ENCODE measurements at places on chromosomes 11 and 22.

DNA sequence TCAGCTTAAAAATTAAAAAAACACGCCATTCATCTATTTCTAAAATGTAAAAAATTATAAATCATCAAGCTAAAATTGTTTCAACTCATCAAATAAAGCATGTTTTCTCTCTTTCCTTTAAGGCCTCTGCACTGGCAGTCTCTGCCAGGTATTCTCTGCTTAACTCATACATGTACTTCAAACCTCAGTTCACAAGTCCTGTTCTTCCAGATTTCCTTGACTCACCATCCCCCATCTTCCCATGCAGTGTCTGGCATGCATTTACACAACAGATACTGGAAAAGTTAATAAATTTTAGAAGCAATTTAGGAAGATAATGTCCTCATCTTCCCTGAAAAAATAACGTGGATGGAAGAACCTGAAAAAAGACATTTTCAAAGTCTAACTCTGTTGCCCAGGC is 32.5 kb downstream of the CSTF3 start:
- peaks cover 9% of the 10 kb centered on the region for H3K36me3 ChIP-seq
- no peaks in the 10 kb centered on the region for H3K4me1 ChIP-seq
- H3K27me3 ChIP-seq: no peaks in the 10 kb centered on the region
- H3K27ac ChIP-seq: no peak overlapping the region

DNA sequence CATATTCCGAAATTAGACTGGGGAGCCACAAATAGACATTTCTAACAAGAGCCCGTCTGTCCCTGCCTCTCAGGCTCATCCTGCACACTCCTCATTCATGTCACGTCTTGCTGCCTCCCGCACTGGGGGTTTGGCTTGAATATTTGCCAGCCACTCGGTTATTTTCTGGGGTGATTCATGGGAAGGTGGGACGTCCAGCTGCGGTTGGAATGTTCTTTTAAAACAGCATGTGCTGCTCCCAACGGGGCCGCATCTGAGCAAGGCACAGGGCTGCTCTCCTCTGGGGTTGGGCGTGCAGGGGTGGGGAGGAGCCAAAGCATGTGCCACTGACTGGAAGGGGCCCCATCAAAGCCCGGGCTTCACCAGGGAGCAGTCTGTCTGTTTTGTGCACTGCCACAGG is 25.9 kb upstream of the SLC5A4 start:
- H3K36me3 ChIP-seq: no peaks in the 10 kb centered on the region
- peaks cover 6% of the 10 kb centered on the region for H3K4me1 ChIP-seq
- H3K4me3 ChIP-seq: no peak overlapping the region
- peaks cover 14% of the 10 kb centered on the region for H3K27me3 ChIP-seq
- peak; percentile 18 for DNase-seq

DNA sequence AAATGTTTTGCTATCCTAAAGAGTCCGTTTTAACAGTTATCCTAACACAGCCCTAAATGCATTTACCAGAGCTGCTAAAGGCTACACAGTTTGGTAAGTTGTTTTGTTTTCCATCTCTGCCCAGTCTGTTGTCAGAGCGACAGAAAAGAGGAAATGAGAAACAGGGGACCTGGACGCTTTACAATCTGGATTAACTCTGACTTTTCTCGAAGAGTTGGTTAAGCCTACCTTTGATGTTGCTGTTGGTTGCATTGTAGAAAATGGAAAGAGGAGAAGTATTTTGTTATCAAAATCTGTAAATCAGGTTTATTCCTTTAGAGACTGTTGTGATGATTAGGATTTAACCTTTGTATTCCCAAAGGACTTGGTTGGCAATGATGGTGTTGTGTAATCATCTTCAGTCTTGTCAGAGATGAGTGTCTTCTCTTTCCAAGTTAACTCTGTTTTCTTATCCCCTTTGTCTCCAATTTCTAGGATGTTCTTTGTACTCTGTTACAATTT is 481 bp downstream of the ANGPTL5 start:
- peak; percentile 33 for DNase-seq
- H3K4me1 ChIP-seq: peaks cover 33% of the 10 kb centered on the region
- H3K36me3 ChIP-seq: no peaks in the 10 kb centered on the region
- H3K4me3 ChIP-seq: peak overlapping the region; percentile 92

- H3K4me3 ChIP-seq: no peak overlapping the region
- peaks cover 13% of the 10 kb centered on the region for H3K4me1 ChIP-seq
- peaks cover 30% of the 10 kb centered on the region for H3K36me3 ChIP-seq
- no peak for DNase-seq
- no peak overlapping the region for H3K27ac ChIP-seq
Measured at GRCh38 chr11:121067453-121067852, 33.6 kb upstream of the TECTA start.

DNA sequence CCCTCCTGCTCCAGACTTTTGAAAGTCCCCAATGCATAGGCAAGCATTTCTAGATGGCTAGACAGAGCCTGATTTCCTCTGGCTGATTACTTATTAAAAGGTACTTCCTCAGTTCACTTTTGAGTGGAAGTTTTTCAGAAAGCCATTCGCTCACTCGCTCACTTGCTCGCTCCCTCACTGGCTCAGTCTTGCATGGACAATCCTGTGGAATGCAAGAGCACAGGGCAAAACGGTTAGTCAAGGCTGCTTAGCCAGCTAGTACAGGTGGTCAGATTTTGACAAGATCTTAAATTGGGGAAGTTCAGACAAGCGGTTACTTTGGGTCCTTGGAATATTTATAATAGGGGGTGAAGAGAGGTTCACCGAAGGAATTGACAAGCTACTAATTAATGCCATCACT is 101.0 kb downstream of the ARL14EP start:
- DNase-seq: no peak
- H3K4me3 ChIP-seq: no peak overlapping the region
- no peak overlapping the region for H3K27ac ChIP-seq
- no peaks in the 10 kb centered on the region for H3K27me3 ChIP-seq
- H3K4me1 ChIP-seq: no peaks in the 10 kb centered on the region
- H3K36me3 ChIP-seq: no peaks in the 10 kb centered on the region

DNA sequence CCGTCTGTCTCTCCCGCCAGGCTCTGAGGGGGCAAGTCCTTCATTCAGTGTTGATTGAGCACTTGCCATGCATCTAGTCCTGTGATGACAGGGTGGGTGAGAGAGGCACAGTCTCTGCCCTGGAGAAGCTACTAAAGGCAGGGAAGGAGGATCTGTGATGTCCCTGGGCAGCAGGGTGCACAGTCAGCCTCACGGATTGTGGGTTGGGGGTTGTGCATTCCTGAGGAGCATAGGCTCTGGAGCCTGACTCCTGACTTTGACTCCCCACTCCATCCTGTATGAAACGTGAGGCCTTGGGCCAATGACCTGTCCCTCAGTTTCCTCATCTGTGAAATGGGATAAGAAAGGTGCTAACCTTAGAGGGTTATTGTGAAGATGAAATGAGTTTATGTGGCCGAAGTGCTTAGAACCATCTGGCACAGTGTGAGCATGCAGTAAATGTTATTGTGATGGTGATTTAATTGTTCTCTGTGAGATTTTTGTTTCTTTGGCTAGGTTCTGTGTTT is 4.7 kb downstream of the SLC22A8 start:
- no peak overlapping the region for H3K27ac ChIP-seq
- H3K4me3 ChIP-seq: no peak overlapping the region
- no peaks in the 10 kb centered on the region for H3K4me1 ChIP-seq
- H3K27me3 ChIP-seq: peaks cover 41% of the 10 kb centered on the region

DNA sequence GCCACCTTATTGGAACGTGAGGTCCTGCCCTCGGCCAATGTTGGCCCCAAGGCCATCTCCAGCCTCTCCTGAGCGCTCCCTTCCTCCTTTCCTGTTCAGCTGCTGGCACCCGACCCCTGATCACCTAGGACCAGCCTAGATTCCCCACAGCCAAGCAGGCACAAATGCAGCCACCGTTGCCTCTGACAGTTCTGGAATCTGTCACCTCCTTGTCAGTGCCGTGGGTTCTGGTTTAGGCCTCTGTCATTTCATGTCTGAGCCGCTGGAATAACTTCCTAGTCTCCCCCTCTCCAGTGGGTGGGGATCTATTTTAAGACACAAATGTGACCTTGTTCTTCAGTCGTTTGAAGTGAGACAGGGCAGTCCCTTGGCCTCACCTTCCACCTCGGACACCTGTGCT is 29.7 kb downstream of the FADS3 start:
- H3K36me3 ChIP-seq: peaks cover 5% of the 10 kb centered on the region
- H3K27ac ChIP-seq: no peak overlapping the region
- H3K4me3 ChIP-seq: no peak overlapping the region

- no peaks in the 10 kb centered on the region for H3K36me3 ChIP-seq
- no peaks in the 10 kb centered on the region for H3K4me1 ChIP-seq
- peaks cover 27% of the 10 kb centered on the region for H3K27me3 ChIP-seq
- H3K27ac ChIP-seq: no peak within 1 kb of the TSS
- no peak for DNase-seq
Measured at GRCh38 chr11:2444821-2445745, at the start of gene KCNQ1. Gene KCNQ1 (plus strand): TSS chr11:2445008. CDS start chr11:2445099, 91 bp downstream.
